ENCODE measurements at places on chromosomes 6 and 20. TPM values are rescaled to one million over a fixed set of nuclear protein-coding genes. Genes with fewer than 3 reads are reported as not detected.

DNA sequence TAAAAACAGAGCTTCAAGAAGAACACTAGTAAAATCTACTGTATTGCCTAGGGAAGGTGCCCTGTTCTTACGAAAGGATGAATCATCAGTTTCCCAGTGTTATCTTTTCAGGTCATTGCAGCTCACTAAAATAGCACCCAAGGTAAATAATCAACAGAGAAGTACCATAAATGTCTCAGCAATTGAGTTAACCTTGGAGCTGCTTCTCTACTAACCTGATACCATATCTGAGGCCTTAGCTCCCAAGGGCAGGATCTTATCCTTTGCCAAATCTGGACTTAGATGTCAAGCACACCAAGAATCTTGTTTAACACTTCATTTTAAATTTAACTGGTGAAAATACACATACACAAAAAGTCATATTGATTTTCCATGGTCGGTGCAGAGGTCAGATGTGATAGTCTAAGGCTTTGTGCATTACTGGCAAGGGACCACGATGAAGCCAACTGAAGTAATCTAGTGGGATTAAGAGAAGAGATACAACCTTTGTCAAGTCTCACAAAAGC is 81.5 kb downstream of the EDN1 start:
- peak; percentile 94 for DNase-seq

- DNase-seq, result no peak
Observed at GRCh38 chr6:146027586-146028251, 1.1 kb upstream of the GRM1 start.

DNA sequence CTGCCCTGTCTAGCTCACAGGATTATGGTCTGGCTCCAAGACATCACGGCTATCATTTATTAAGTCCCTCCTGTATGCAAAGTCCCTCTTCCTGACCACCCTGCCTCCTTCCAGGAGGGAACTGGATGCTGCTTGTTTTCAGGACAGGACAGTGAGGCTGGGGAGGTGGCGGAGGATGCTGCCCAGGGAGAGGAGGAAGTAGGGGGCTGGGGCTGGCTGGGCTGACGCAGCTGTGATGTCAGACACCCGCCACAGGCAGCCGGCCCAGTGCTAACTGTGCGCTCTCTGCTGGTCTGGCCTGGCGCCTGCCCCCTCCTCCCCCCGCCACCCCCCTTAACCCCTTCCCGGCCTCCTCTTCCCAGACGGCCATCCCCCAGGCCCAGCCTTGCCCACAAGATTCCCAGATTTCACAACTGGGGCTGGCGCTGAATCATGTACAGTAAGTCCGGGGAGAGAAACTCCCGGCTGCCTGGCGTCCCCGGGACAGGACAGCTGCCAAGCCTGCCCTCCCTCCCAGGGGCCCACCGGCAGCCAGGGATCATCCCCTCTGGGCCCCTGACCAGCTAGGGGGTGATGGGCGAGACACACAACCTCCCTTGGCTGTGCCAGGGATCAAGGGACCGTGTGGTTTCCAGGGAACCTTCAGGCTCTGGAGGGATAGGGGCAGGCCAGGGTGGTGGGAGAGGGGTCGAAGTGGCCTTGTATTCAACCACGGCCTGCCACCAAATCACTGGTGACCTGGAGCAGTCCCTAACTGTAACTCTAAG is 118.1 kb downstream of the CEBPB start:
- DNase-seq, result peak; percentile 64

- no peak for DNase-seq
Observed at GRCh38 chr6:136644597-136644952, 94.4 kb upstream of the MAP7 start.

Gene TTI1
- 6.5 TPM for polyA plus RNA-seq

Gene CALHM6
- polyA plus RNA-seq, result 11.3 TPM

- no peak for DNase-seq
Observed at GRCh38 chr6:156652231-156652750, 124.9 kb upstream of the ARID1B start.

Gene AVP
- polyA plus RNA-seq, result 2.7 TPM

Gene DEFB124
- polyA plus RNA-seq, result not detected

- DNase-seq, result no peak
Observed at GRCh38 chr6:110517034-110517433, 40.6 kb upstream of the SLC22A16 start.

DNA sequence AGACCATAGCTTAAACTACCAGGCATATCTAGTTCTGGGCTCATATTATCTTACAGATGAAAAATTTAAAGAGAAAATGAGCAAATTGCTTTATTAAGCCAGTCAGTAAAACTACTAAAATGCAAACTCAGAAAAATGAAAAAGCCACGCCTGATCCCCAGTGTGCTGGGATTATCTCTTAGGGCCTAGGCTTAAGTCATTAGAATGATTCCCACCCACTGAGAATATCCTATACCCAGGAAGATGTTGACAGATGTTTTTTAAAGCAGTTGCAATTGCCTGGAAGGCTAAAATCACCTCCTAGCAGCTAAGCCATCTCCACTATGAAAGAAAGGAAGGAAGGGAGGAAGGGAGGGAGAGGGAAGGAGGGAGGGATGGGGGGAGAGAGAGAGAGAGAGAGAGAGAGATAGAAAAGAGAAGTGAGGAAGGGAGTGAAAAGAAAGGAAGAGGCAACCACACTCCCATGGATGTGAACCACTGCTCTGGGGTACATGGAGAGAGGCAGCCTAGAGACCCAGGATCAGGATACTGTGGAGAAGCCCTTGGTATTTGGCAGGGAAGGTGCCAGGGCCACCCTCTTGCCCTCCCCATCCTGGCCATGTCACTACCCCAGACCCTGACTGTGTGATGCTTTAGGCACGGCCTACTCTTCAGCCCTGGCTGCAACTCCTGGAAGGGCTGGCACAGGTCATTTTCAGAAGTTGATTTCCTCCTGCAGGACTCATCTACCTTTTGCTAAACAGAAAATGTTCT is 21.9 kb downstream of the NEDD9 start:
- DNase-seq, result no peak

Measured in small intestine (tissue), 16 donors.